ENCODE measurements at places on chromosomes 7 and 10.

DNA sequence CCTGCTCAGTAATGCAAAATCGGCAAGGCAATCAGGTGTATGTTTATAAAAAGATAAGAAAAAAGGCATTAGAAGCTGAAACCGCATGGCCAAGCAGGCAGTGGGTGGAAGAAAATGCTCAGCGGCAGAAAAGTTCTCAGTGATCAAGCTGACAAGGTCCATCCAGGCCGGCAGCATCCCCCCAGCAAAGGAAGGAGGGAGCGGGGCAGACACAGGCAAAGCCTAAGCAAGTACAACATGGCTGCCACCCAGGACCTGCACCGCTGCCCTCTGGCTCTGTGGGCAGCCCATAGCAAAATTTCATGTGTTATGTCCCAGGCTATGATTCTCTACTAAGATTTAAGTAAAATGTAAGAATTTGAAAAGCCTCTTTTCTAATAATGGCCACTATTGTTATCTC, 45.4 kb downstream of the MRPS24 start:
- DNase-seq: no peak

DNA sequence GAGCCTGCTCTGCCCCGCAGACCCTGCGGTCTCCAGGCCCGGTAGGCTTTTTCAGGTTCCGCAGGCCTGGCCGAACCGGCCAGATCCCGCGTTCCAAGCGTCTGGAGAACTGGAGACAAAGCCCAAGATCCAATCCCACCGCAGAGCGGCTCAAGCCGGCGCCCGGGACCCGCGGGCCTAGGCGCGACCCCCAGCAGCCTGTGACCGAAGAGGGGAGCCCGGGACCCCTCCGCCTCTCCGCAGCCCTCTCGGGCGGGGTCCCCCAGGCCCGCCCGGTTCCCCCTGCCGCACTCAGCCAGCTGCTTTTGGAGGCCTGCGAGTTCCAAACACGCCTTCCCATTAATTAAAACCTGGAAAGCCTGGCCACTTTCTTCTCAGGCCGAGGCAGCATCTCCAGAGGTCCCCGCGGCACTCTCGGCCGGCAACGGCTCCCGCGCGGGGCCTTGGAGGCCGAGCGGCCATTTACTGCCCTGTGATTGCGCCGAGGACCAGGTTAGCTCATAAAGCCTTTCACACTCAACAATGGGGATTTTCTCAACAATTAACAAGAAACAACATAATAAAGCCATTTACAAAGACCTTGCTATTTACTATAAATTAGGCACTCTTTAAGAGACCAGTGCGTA, 16.7 kb downstream of the SKIDA1 start:
- DNase-seq: no peak

GRCh38 chr7:2151237-2151636, 81.5 kb downstream of the MAD1L1 start:
- DNase-seq: no peak

DNA sequence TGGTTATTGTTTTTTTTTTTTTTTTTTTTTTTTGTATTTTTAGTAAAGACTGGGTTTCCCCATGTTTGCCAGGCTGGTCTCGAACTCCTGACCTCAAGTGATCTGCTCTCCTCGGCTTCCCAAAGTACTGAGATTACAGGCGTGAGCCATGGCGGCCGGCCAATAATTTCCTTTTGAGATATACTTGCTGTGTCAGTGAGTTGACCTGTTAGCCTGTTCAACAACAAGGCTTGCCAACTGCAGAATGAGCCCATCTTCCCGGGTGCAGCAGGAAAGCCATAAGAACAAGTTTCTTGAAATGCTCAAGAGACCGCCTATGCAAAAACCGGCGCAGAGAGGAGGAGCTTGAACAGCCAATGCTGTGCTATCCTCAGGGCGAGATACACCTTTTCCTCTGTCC, 112.5 kb downstream of the PRPF18 start:
- no peak for DNase-seq
